ENCODE measurements at places on chromosomes 1 and 21.

DNA sequence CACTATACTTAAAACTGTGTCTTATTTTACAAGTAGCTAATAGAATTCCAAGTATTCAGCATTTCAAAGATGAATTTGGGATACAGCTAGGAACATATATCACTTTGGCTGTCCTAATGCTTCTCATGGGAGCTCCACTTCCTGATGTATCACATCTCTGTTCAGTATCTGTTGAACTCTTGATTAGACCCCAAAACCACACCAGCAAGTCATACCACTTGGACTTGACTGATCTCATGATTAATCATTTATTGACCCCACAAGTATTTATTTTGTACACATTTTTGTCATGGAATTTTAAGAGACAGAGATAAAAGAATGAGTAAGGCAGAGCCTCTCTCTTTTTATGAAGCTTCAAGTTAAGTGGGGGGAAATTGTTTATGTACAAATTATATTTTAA is 30.0 kb downstream of the TMPRSS15 start:
- no peak for DNase-seq

- DNase-seq: no peak
Measured at GRCh38 chr1:209989525-209989924, 51.5 kb downstream of the SYT14 start.

DNA sequence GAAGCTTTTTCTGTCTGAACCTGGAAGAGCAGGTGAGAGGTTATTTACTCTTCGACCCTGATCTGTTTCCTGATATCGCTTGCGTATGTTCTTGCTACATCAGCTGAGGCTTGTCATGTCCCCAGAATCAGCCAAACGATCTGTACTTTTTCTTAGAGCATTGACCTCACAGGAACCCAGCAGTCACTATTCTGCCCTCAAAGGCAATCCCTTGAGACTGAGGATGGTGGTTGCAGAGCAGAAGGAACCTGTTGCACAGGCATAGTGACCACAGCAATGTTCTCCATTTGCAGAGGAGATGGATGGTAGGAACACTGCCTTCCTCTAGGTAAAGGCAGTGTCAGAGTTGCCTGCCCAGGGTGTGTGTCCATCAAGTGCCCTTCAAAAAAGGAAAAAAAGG is 11.3 kb upstream of the LACTBL1 start:
- DNase-seq: no peak

- DNase-seq: no peak
Measured at GRCh38 chr1:98437540-98437939, 224.0 kb upstream of the SNX7 start.

DNA sequence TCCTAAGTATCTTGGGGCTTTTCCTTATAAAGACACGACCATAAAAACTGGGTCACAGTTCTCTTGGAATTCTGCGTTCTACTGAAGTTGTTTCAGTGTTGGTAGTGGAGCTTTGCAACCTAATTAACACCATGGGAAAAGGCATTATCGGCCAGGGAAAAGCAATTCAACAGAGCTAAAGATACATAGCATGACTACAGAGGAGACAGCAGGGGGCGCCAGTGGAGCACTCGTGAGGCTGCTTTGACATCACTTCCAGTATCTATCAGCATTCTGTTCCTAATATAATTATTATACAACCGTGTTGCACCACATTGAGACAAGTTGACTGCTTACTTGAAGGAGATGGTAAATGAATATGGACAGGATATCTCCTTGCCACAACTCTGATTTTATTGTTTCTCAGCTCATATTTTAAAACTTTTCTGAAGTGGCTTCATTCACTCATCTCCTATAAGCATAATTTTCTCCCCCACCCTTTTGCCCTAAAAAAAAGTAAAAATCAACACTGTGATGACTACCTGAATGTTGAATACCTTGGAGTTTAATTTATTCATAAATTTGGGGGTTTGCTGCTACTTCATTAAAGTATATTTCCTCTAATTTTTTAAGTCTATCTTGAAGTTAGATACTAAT is 39.4 kb downstream of the ZP4 start:
- DNase-seq: no peak

GRCh38 chr1:223227486-223228196 is 84.6 kb upstream of the TLR5 start:
- DNase-seq: no peak

DNA sequence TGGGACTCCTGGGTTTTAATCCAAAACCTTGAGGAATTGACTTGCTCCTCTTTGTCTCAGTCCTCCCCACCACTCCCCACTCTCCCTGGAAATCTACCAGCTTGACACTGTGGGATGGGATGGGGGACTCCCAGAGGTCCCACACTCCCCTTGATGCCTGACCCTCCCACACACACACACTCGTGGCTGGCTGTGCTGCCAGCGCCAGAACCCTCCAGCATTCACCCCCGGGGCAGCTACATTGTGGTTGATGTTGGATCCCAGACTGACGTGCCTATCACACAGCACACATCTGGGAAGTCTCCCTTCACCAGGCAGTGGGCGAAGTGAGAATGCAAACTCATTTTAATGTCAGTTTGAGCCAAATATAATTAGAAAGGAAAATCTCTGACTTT is 10.0 kb downstream of the KIRREL1 start:
- DNase-seq: no peak

- DNase-seq: no peak
Measured at GRCh38 chr1:50066806-50067205, 41.9 kb upstream of the ELAVL4 start.

- no peak for DNase-seq
Measured at GRCh38 chr1:234264832-234265231, 108.4 kb upstream of the COA6 start.

GRCh38 chr1:211648980-211649934 is 26.2 kb downstream of the NEK2 start:
- DNase-seq: no peak

GRCh38 chr1:176989023-176989422 is 175.5 kb downstream of the ASTN1 start:
- no peak for DNase-seq

GRCh38 chr1:36735436-36735835 is 252.7 kb upstream of the CSF3R start:
- no peak for DNase-seq

DNA sequence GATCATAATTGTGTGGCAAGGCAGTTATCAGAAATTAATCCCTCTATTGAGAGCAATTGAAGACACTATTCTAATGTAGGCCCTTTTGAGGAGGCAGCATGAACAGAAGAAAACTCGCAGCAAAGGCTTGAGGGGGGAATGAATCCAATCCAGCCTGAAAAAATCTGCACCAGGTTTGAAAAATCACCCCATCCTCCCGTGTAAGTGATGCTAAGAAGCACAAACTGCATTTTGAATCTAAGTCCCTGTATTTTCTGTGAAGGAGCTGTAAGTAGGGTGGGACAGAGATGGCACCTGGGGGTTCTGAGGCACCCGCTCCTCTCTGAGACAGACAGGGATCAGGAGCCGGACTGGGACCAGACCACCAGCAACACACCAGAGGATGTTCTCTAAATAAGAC is at the start of gene CRB1:
CRB1 (plus strand) TSS at position 241 of the 400 bp plus-strand sequence. CDS start 161 bp downstream, outside the sequence.
- DNase-seq: no peak

GRCh38 chr1:15343729-15344128 is 66.0 kb upstream of the EFHD2 start:
- no peak for DNase-seq

DNA sequence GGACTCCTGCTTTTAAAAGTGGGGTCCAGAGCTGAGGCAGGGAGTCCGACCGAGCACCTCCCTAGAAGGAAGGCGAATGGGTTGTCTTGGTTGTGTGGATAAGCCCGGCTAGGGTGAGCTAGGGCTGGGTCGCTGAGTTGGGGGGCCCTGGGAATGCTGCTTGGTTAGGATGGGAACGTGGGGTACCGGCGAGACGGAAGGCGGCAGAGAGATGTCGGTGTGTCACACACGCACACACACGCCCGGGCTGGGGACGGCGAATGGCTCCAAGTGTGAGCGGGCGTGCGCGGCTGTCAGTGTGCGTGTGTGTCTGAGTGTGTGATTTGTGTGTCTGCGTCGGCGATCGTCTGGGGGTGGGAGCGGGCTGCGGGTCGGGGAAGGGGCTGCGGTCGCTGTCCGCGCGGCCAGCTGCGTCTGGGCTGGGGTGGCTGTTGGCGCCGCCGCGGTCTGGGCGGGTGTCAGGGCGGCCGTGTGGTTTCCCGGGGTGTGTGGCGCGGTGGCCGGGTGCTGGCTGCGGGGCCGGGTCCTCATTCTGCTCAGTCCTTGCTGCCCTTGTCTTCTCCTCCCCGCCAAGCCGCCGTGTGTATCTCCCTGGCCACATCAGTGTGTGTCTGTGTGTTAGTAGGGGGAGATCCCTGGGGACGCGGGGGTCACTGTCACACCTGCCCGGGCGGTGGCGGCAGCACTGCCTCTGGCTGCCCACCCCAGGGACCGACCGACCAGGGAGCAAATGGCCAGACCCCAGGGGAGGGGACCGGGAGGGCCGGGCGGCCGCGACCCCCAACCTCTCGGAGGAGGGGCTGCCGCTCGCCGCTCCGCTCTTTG is 1.1 kb downstream of the EFNA3 start:
- no peak for DNase-seq

DNA sequence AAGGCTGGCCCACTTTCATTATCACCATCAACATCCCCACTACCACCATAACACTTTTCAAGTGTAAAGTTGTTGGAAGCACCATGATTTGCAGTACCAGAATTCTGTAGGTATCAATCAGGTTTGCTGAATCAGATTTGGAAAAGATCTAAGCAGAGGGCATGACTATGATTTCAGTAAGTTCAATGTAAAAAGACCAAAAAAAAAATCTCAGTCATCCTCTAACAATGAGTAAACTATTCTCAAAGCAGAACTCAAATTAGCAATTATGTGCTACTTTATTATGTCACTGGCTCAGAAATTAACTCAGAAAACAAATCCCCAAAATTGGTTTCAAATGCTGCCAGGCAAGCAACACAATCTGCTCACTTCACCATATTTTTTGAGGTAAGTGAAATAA is 187.8 kb upstream of the HP1BP3 start:
- DNase-seq: no peak

DNA sequence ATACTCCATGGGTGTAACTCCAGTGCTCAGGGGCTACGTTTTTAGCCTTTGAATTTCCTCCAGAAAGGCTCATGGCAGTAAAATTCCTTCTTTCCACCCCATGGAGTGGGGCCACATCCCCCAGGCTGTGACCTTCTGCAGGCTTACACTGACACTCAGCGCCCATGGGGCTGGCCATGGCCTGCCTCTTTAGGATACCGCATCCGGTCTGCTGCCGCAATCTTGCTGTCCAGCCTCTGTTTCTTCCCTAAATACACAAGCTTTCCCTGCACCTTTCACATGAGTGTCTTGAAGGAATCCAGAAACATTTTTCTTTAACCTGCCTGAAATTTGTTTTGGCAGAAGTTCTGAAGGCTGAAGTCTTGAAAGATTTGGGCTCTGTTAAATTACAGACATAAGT is 170.5 kb downstream of the NTMT2 start:
- no peak for DNase-seq

- no peak for DNase-seq
Measured at GRCh38 chr21:24050231-24050630, 1557.0 kb downstream of the MRPL39 start.

DNA sequence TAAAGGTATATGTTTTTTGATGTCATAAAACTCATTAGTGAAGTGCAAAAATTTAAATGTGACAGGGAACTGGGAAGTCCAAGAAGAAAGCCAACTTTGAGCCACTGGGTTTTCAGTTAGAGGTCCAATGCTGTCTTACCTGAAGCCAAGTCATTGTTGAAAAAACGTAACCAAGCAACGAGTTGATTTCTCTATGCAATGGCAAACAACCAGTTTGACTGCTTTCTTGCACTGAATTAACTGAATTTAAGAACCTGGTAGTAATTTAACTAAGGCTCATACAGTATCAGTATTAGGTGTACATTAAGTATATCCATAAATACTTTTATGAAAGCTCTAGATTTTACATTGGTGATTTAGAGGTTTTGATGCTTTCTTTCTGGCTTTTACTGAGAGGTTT is 20.2 kb upstream of the S1PR1 start:
- DNase-seq: no peak

DNA sequence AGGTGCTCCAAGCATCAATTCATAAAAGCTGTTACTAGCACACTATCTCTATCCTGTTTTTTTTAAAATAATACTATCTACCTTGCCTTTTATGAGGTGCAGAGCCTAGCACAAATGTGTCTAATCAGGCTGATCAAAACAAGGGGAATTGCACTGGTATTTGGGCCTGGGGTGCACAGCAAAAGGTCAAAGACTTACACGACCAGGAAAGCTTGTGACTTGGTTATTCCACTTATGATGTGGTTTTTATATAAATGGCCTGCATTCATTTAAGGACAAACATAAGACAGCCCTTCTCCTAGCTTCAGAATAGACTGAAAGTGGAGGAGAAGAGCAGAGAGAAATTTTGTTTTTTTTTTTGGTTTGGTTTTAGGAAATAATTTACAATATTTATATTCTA is 98.4 kb upstream of the SGIP1 start:
- no peak for DNase-seq

DNA sequence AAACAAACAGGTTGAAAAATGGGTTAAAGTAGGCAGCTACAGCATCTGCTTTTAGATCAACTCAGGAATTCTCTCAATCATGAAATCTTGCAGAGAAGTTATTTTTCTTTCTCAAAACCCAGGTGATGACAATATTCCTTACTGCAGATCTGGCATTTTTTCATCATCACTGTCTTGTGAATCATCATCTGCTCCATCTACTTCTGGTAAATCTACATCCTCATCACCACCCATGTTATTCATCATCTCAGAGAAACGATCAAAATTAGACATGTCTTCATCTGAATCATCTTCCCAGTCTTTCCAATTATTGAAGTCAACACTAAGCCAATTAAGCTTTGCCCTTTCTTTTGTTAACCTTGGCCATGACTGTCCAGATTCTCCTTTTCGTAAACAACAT is 21.8 kb downstream of the GBP2 start:
- DNase-seq: no peak

DNA sequence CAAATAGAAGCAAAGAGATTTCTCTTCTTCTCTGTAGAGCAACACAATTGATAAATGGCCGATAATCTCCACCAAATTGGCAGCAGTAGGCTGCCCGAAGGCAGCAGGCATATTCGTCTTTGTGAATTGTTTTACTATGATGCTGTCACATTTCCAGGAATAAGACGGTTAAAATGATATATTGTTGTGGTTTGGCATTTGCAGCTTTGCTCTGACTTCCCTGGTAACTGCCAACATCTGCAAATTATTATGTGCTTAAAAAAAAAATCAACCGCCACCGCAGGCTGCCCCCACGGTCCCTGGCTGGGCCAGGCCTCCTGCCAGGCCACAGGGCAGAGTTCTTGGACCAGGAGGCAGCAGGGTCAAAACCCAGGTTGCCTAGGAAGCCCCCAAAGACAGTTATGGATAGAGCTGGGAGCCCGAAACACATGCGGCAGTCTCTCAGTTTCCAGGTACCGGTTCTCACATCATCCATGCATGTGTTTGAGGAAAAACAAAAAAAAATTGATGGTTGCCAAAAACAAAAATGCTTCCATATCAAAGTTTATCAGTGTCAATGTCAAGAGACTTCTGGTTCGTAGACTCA is 179.3 kb downstream of the ETS2 start:
- no peak for DNase-seq

All from stimulated activated CD8-positive, alpha-beta memory T cell treated with anti-CD3 and anti-CD28 coated beads, Interleukin-4, amount 100 ng/mL, for 1 hour (primary cell).